ENCODE measurements at places on chromosomes 5 and 9.
A peak's percentile ranks its signal among the peaks of the same experiment; 100 is the strongest.

DNA sequence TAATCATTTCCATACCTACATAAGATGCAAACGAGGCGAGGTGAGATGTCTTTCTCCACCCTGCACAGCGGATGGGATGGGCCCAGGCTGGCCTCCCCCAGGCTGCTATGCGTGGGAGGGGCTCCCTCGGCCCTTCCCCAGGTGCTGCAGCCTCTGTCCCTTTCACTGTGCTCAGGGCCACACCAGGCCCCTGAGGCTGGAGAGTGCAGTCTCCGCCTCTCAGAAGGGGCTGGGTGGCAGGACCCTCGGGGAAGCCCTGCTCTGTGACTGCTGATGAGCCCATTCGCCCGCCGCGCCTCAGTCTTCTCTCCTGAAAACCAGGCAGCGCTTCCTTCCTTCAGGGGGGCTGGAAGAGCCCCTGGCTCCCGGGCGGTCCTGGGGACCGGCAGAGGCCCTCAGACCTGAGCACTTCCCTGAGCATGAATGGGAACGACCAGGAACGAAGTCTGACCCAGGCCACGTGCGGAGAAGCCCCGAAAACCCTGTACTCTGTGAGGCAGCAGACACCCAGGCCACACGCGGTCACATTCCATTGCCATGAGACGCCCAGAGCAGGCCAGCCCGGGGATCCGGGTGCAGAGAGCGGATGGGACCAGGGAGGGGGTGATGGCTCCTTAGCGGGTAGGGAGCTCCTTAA, 21.9 kb upstream of the NOTCH1 start:
- no peak for DNase-seq

GRCh38 chr9:7300484-7300883, 499.1 kb downstream of the DMAC1 start:
- DNase-seq: no peak

DNA sequence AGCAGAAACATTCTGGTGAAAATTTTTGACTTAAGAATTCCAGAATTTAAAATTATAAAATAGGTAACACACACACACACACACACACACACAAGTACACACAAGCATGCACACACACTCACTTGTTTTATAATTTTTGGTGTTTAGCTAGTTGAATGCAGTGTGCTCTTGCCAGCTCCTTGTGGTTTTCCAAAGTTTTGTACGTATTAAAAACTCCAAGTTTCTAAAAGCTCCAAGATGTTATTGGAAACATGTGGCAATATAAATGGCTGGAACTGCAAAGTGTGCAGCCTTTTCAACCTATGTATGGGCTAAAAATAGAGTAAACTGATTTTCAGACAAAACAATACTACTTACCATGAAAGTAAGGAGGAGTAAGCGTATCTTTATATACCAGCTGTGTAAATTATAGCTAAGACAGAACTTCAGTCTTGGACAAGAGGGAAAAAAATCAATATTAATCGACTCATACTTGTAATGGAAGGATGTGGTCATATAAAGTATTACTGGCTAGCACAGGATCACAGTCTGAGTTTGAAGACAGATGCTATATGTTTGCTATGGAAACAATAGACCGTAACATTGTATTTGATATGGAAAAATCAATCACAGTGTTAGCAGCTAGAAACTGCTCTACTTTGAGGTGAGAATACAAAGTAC, 727.1 kb upstream of the GRAMD2B start:
- no peak for DNase-seq

- DNase-seq: no peak
Measured at GRCh38 chr5:107598958-107599357, 71.8 kb downstream of the EFNA5 start.

DNA sequence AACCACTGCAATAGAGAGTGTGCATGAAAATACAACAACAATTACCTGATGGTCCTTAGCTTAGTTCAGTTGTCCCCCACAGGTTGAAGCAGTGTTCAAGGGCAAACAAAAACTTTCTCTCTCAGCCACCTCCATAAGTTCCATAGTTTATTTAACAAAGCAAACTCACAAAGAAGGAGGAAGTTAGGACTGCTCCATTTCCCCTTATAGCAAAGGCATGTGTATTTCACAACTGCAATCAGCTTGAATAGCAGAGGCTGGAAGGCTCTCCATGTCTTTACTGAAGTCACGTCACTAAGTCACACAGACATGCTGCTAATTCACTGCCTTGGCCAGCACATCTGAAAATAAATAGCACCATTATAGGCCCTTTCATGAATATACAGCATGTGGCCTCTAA, 43.3 kb downstream of the DOCK8 start:
- no peak for DNase-seq

DNA sequence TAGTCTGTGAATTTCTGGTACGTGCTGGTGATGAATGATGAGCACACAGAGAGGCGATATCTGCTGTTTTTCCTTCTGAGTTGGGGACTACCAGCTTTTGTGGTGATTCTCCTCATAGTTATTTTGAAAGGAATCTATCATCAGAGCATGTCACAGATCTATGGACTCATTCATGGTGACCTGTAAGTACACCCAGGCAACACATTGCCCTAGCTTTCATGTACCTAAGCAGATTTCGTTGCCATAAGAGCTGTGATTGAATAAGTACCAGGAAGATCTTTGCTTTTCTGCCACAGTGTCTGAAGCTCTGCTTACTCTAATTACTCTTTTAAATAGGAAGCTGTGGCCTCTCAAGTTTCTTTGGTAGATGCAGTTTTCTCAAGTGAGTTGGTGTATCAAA, 397.8 kb downstream of the ARRDC3 start:
- no peak for DNase-seq

DNA sequence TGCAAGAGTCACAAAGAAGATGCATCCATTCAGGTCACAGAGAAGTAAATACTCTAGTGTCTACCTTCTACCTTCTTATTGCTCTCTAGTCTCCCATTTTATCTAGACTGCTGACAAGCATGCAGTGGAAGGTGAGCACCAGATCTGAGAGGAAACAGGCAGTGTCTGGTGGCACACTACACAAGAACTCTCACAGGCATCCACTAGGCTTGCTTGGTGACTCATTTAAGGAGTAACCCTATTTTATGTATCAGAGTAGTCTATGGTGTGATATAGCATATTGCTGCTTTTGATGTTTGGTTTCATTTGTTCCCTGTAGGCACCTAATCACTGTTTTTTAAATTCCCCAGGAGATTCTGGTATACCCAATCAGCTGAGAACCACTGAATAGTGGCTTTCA, 1.6 kb upstream of the THBS4 start:
- DNase-seq: peak; percentile 32

DNA sequence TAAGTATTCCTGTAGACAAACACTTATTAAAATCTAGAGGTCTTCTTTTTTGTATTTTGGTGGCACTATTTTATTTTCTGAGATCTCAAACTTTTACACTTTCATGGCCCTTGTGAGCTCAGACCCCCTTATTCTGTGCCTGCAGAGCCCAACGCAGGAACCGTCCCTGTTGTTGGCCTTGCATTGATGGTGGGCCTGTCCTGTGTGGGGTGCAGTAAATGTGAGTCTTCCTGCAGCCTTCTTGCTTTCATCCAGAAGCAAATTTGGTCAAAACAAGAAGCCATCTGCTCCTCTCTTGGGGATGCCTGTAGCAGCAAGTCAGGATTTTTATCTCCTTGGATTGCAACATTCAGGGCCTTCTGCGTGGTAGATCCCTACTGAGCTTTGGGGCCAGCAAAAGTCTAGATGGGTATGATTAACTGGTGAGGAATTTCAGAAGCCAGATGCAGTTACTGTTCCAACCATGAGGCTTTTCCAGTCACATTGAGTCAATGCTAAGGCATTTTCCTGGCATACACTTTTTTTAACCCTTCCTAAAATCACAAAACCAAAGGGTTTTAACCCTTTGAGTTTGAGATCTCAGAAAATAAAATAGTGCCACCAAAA, 31.7 kb downstream of the BASP1 start:
- no peak for DNase-seq

GRCh38 chr9:102728946-102729345, 266.2 kb upstream of the CYLC2 start:
- DNase-seq: no peak

GRCh38 chr5:125654392-125654791, 768.8 kb upstream of the GRAMD2B start:
- DNase-seq: no peak

- no peak for DNase-seq
Measured at GRCh38 chr5:135593886-135594285, 15.1 kb upstream of the CXCL14 start.

DNA sequence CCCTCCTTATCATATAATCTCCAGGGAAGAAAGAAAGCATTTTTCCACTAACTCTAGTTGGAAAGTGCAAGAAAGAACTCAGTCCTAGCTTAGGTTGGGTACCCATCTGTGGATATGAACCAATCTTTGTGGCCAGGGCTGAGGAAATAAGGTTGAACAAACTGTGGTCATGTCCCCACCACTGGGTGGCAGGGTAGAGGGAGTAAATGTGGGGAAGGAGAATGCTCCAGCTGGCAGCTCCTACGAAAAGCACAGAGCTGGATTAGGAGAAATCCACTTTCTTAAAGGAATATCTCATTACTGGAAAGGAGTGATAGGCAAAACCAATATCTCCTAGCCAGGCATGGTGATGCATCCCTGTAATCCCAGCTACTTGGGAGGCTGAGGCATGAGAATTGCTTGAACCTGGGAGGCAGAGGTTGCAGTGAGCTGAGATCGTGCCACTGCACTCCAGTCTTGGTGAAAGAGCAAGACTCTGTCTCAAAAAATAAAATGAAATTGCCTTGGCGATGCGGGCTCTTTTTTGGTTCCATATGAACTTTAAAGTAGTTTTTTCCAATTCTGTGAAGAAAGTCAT, 175.1 kb downstream of the CCDC192 start:
- DNase-seq: no peak

DNA sequence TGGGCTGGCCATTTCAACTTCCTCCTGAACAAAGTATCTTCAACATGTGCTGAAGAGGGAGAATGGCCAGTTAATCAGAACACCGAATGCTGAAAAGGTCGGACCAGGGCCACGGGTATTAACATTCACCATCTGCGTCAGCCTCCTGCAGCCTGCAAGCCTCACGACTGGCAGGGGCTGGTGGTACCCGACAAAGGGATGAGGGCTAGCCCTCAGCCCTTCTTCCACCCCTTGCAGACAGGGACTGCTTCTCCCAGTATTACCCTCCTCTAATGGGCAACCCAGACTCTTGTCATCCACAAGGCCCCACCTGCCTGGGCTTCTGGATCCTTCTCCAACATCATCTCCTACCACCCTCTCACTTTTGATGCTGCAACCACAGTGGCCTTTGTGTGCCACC, 246.6 kb downstream of the FSTL4 start:
- DNase-seq: no peak

DNA sequence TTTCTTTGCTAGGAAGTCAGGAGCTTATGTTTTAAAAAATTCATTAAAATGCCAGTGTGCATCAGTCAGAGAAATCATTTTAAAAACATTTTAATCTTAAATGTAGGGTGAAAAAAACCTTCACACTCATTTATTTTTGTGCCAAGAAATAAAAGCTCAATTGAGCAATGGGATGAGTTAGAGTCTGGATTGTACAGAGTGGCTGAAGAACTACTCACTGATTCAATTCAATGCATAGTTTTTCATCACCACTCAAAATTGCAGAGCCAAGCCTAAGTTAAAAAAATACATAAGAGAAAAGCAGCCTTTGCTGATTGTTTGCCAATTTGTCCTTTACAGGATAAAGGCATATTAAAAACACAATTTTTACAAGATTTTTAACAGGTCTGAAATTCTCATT, 168.2 kb upstream of the DMRTA1 start:
- no peak for DNase-seq

- no peak for DNase-seq
Measured at GRCh38 chr9:92941861-92942260, 5.5 kb upstream of the FGD3 start.

- peak; percentile 7 for DNase-seq
Measured at GRCh38 chr5:180127682-180128670, 56.4 kb upstream of the RNF130 start.

DNA sequence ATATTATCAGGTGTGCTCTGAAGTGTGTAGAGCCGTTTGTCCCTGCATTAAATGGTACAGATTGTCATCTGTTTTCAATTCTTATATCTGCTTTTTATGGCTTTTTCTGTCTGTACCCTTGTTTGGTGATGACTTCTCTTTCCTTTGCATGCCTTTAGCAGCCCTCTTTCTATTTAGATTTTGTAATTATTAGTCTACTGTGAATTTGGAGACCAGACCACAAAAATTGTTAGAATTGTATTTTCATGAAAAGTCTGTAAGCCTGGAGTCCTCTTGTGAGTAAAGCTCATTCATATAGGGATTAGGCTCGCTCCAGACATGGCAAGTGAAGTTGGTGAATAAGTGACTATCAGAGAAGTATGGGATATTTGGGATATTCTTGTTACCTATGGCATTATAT, 41.7 kb downstream of the NFX1 start:
- no peak for DNase-seq

DNA sequence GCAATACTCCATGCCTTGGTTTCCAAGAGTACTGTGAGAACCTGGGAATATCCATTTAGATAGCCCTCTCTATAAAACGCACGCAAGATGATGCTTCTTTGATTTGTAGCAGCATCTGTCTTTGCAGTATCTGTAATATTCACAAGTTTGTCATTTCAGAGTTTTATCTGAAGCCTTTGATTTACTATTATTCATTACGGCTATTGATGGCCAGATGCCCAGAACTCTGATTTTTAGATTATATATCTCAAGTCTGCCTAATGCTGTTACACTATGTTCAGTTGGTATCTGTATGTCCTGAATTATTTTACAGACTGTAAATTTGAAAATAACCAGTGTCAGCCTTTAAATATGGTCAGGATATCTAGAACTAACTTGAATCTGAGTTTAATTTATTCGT, 233.3 kb downstream of the FAM170A start:
- no peak for DNase-seq

DNA sequence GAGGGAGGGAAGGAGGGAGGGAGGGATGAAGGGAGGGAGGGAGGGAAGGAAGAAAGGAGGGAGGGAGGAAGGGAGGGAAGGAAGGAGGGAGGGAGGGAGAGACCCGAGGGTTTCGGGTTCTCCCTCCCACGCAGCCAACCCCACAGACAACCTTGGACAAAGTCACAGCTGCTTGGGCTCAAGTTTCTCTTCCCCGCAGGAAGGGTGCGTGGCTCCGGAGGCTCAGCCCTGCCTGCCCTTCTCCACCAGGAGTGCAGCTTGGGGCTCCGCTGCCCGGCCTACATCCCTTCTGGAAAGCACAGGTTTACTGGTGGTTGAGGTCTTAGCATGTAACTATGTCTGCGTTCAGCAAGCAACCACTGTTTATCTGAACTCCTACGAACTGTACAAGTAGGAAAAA, 15.0 kb downstream of the SLC12A7 start:
- DNase-seq: no peak

DNA sequence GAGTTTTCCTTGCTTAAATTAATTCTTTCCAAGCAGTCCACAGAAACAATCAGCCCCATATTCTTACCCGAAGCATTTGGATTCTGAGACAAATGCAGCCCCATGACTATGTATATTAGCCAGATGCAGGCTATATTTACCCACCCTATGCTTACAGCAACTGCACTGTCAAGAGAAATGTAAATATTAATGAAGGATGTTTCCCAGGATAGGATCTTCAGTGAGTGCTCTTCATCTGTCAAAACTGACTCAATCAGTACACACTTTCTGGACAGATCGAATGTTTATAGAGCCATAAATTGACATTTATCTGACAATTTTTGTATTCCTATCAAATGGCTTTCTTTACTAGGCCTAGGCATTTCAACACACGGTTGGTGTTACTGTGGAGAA, 725.3 kb upstream of the SEMA6A start:
- no peak for DNase-seq
